ENCODE measurements at places on chromosomes 1 and 21.
A peak's percentile ranks its signal among the peaks of the same experiment; 100 is the strongest.

GRCh38 chr21:44778499-44778911 lies 23.1 kb downstream of the UBE2G2 start:
- no peak for DNase-seq

GRCh38 chr1:230818367-230818766 lies 50.0 kb downstream of the C1orf198 start:
- DNase-seq = no peak

DNA sequence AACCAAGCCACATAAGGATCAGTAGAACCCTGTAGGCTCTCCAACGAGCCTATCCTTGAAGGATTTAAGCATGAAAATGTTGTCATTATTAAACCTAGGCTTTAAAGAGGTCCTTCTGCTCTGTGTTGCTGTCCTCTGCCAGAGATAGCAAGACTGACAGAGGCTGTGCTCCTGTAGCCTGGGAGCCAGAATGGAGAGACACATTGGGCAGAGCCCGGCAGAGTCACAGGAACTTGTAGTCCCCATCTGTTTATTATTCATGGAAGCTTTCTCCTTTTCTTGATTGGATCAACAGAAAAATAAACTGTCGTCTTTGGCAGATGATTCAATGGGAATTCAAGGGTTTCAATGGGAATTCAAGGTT lies 19.2 kb upstream of the SLAMF1 start:
- no peak for DNase-seq

DNA sequence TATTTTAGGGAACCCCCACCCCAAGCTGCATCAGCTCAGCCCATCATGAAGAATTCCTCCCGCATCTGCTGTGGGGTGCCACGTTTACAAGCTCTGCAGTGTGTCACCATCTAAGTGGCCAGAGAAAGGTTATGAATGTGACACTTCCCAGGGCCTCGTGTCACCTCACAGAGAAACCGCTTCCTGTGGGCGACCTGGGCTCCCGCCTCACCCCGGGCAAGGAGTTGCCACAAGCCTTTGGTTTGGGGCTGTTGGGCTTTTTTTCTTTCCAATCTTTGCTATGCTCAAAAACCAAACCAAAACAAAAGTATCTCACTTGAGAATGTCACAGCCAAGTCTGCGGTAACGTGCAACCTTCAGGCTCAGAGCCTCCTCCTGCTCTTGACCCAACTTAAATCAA lies 82.1 kb upstream of the ARHGEF16 start:
- DNase-seq = no peak

DNA sequence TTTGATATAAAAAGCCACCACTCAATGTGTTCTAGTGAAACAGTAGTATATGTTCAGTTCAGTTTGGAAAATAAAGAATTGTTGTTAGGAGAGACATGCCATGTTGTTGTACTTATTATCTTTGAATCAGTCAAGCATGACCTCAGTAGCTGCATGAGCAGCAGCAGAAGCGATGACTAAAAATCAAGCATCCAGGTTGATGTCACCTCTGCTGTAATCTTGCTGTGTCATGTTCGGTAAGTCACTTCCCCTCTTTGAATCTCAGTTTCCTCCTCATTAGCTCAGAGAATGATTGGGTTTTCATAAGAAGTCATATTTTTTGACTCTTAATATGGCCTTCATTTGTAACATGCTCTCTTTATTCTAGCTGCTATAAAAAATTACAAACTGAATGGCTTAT lies 428.4 kb upstream of the B3GALT2 start:
- DNase-seq = no peak

DNA sequence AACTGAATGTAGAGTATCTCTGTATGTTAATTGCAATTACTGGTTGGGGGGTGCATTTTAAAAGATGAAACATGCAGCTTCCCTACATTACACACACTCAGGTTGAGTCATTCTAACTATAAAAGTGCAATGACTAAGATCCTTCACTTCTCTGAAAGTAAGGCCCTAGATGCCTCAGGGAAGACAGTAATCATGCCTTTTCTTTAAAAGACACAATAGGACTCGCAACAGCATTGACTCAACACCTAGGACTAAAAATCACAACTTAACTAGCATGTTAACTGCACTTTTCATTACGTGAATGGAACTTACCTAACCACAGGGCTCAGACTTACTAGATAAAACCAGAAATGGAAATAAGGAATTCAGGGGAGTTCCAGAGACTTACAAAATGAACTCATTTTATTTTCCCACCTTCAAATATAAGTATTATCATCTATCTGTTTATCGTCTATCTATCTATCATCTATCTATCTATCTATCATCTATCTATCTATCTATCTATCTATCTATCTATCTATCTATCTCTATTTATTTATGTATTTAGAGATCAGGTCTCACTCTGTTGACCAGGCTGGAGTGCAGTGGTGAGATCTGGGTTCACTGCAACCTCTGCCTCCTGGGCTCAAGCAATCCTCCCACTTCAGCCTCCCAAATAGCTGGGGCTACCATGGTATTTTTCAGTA lies 47.8 kb downstream of the CHML start:
- DNase-seq = no peak

DNA sequence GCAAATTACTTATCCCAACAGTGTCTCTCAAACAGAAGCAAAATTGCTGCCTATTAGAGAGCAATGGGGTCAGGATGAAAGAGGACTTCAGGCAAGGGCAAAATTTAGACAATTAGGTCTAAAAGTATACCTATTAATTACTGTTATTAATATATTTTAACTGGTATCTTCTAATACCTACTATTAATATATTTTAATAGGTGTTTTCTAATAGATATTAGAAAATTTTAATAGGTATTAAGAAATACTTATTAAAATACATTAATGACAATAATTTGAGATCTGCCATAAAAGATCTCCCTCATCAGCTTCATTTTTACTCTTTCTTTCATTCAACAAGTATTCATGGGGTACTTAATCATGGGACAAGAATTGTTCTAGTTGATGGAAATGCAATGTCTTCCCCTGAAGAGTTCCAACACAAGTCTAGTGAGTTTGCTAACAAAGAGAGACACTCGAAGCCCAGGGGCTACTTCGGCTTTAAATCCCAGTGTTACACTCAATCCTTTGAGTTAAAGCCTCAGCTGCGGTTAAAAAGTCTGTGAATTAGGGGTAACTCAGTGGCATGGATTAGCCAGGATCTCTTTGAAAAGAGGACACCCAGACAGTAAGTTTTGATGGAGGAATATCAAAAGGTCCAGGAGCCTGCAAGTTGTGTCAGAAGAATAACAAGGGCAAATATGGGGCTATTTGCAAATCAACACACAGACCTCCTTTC lies 44.1 kb downstream of the STYXL2 start:
- DNase-seq = no peak

DNA sequence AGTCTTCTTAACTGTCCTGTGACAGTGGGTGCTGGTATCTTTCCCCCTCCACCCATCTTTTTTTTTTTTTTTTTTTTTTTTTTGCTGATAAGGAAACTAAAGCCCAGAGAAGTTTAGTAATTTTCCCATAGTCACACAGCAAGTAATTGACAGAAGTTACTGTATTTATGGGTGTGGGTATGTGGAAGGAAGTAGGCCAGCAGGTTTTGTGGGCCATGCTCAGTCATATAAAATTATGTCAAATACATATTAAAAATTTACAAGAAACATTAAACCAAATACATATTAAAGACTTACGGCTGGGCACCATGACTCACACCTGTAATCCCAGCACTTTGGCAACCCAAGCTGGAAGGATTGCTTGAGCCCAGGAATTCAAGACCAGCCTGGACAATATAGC lies 51.5 kb downstream of the KAZN start:
- DNase-seq = no peak

- peak; percentile 61 for DNase-seq
These were observed 859 bp downstream of the IFFO2 start for GRCh38 chr1:18955441-18956192.

- no peak for DNase-seq
These were observed 932 bp downstream of the RPF1 start for GRCh38 chr1:84479998-84480397.

DNA sequence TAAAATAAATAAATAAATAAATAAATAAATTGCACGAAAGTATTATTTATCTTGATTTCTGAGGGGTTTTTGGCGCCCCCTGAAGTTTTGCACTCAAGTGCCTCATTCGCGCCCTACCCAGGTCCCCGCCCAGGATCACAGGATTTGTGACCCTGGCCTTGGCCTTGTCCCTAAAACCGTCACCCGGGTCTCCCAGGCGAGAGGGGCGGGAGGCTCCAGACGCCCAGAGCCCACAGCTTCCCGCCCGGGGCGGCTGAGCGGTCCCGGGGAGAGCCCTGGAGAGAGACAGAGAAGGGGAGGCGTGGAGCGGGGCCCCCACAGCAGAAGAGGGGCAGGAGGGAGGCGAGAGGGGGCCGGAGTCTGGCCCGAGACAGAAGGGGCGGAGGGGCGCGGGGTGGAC lies 91.8 kb upstream of the CASZ1 start:
- DNase-seq = peak; percentile 46

DNA sequence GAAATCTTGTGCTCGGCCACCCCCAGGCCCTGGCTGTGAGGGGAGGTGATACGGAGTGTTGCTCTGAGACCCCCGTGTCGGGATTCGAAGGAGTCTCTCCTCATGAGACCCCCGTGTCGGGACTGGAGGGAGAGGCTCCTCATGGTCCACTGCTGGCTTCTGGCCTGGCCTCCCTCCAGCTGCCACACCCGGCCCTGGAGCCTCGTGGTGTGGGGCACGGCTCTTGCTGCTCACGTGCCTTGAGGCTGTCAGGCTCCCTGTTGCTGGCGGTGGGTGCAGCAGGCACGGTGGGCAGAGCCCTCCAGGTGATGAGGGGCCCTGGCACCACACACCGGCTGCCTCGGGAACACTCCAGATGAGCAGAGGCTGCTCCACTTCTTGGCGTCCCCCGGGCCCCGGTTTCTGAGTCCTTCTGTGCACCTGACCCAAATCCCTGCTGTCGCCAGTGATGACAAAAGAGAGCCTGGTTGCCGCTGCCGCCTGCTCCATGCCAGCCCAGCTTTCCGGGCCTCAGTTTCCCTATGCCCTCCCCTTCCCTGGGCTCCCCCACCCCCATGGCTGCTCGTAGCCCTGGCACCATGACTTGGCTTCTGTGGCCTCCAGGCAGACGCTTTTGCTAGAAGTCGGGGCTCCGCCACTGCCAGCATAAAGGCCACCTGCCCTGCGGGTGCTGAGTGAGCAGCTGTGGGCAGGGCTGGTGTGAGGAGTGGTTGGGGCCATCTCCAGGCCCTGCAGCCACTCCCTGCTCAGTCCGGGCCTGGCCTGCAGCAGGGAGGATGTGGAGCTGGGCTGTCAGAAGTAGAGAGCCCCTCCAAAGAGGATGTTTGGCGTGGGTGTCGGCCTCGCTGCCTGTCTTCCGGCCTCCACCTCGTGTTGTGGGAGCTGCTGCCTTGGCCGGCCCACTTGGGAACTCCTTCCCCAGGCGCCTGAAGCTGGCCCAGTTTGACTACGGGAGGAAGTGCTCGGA lies 11.8 kb downstream of the TMEM240 start:
- DNase-seq = no peak

GRCh38 chr1:67560580-67561255 lies 124.3 kb upstream of the GADD45A start:
- DNase-seq = no peak

- DNase-seq = peak; percentile 76
These were observed 838.2 kb upstream of the RGS18 start for GRCh38 chr1:191320062-191320461.

GRCh38 chr21:14616380-14617039 lies 70.4 kb upstream of the SAMSN1 start:
- DNase-seq = no peak

DNA sequence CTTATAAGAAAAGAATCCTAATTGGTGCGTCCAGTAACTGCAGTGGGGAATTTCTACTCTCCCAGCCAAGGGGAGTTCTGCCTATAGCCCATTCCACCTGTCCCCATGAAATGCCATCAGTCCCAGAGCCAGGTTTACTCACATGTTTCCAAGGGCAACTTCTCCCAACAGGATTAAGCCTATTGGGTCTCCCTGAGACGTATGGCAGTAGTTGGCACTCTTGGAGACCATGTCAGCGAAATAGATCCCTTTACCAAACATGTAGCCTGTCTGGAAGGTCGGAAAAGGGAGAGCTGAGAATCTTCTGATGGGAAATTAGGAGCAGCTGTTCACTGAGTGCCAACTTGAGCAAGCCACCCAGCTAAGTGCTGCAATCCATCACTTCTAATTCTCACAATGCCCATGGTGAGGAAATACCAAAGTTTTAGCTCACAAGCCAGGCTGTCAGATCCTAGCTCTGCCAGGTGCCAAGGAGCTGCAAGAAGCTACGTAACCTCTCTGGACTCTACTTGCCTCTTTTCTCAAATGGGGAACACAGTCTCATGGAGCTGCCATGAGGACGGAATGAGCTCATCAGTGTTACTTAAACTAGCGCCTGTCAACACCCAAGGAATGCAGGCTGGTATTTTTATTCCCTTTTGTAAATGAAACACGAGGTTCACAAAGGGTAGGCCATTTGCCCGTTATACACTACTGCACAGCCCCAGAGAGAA lies 43.9 kb downstream of the PARP1 start:
- no peak for DNase-seq

DNA sequence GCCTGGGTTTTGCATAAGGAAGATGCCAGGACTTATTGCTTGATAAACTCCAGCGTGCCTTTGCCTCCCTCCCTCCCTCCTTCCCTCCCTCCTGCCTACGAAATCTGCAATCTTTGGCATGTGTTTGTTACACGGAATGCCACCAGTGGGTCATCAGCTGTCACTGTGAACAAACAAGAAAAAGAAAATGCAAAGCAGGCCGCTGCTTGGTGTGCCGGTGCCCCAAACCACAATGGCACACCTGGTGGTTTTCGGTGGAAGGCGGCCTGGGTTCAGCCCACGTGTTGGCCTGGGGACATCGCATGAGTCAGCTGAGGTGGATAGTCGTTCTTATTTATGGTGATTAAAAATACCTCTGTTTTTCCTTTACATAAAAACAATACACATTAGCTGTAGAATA lies 16.3 kb upstream of the IFNLR1 start:
- no peak for DNase-seq

GRCh38 chr21:37219761-37220432 lies 47.2 kb downstream of the VPS26C start:
- DNase-seq = no peak

GRCh38 chr1:181135437-181135731 lies 46.9 kb downstream of the IER5 start:
- peak; percentile 64 for DNase-seq

DNA sequence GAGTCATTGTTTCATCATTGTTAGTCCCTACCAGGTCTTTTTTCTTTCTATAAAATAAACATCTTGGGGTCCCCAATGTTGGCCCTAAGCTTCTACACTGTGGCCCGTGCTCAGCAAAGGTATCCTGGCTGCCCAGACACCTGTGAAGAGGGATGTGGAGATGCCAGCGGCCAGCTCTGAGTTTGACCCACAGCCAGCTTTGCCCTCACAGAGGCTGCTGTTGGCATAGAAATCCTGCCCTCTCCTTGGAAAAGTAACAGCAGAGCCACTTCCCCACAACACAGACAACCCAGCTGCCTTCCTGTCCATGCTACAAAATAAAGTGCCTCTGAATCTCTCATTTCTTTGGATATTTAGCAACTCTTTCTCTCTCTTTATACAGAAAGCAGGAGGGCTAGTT lies 6.0 kb downstream of the TRIM62 start:
- DNase-seq = no peak

Measured in NCI-H1417 (cell line).